Hepatic stellate cell (primary cell): ENCODE measurements at places on chromosomes 1 and 21.

- no peak for DNase-seq
Observed at GRCh38 chr21:42463861-42464515, 32.0 kb downstream of the RSPH1 start.

DNA sequence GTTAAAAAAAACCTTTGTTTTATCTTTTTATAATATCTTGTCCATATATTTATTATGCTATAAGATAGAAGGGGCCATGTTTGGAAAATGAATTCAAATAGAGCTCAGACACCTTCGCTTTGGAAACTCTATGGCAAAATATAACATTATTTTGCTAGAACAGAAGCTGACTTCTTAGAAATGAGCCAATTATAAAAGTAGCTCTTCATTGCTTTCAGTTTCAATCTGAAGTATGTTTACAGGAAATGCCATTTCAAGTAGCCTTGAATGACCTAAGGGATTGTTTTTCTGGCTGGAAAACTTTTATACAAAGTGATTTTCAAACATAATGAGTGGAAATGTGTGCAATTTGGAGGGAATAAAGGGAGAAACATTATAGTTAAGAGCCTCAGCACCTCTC, 37.8 kb upstream of the GBP5 start:
- no peak for DNase-seq

DNA sequence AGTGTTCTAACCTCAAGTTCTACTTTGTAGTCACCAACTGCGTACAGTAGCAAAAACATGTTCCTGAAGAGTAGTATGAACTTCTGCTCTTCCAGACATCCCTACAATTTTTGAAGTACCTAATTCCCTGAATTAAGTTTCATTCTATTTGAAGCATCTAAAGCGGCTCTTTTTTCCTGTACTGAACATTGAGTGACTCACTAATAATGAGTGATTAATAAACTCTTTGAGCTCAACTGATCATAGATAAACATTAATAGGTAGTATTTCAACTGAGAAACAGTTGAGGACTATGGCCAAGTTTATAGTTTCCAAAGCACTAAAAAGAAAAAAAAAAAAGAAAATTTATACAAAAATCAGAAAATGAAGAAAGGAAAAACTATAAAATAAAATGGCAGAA, 683.1 kb downstream of the LTN1 start:
- no peak for DNase-seq

DNA sequence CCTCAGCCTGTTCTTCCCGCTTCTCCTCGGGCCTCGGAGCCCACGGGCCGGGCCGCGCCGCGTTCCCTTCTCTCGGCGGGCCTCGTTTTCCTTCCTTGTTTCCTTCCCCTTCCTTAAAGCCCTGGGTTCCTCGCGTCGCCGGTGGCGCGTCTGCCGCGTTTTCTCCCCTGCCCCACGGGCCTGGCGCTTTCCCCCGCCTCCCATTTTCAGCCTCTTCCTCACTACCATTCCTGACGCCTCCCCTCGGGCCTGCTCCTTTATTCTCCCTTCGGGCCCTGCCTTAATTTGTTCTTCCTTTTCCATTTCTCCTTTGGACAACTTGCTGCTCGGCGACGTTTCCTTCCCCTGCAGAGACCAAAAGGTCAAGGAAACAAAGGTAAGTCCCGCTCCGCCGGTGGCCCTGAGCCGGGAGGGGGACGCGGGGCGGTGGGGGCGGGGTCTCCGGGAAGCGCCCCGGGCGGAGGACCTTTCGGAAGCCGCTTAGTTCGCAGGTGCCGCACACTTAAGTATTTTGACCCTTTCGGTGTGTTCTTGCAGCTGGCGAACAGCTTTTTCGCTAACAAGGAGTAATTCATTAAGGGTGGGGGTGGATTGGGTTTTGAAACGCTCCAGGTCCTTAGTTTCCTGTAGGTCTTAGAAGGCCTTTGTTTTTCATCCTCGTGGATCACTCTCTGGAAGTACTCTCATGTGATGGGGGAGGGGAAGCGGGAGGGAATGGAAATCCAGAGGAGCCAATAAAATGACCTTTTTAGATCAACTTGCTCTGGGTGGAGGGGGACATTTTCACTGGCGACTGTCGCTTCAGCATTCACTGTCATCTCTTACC, 780 bp downstream of the YTHDF2 start:
- DNase-seq: peak; percentile 52

DNA sequence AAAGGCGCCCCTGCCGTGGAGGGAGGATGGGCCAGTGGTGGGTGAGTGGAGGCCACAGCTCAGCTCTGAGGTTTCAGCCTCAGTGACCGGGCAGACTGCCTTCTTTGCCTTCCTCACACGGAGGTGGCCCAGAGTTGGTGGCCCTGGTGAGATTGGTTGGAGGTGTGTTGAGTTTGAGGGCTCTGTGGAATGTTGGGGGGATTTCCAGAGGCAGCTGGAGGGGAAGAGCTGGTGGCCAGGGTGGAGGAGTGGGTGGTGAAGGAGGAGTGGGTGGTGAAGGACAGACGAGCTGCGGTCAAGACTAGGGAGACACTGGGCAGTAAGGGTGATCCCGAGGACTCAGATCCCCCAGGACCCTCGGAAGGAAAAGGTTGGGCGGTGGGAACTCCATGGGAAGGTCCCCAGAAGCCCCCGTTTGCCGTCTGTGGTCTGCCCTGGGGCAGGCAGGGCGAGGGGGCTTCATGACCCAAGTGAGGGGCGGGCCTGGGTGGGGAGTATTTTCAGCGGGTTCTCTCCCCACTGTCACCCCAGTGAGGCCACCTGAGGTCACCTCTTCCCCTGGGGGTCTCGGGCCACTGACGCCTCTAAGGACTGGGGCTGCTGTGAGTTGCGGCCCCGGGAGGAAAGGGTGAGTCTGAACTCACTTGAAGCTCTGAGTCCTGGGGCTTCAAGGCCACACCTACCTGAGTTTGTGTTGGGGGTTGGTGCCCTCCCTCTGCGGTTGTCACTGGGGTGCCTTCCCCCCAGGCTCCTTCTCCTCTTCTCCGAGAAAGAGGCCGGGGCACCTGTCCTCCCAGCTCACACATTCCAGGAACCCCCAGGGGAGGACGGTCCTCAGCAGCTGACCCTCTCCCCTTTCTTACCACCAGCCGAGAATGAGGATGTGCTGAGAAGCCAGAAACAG, 22.7 kb upstream of the PIK3CD start:
- DNase-seq: no peak

- DNase-seq: peak; percentile 96
Observed at GRCh38 chr1:16017461-16018303, at the start of gene HSPB7. Gene HSPB7 (minus strand): TSS chr1:16018043. CDS start chr1:16017963, 80 bp downstream.

DNA sequence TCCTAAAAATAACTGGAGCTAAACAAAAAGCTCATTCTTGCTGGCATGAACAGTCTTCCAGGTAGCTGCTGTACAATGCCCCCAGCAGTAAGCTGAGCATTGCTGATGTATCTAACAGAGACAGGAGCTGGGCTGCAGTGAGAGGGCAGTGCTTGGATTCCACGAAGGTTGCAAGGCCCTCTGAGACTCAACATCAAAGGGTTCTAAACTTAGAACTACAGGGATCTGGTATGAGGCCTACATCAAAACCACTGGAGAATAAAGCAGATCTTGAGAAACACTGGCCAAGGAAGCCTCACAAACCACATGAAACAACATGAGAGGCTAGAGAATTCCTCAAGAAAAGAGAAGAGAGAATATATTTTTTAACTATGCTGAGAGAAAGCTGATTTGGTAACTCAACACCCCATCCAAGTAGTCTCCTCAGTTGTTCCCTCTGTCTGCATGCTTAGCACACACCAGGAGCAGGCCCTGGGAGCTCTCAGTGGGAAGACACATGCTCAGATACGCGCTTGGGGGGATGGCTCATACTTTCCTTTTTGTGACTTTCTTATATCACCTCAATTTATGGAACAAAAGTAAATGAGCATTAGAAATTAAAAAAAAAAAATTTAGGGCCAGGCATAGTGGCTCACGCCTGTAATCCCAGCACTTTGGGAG, 27.7 kb downstream of the DSTYK start:
- DNase-seq: no peak

DNA sequence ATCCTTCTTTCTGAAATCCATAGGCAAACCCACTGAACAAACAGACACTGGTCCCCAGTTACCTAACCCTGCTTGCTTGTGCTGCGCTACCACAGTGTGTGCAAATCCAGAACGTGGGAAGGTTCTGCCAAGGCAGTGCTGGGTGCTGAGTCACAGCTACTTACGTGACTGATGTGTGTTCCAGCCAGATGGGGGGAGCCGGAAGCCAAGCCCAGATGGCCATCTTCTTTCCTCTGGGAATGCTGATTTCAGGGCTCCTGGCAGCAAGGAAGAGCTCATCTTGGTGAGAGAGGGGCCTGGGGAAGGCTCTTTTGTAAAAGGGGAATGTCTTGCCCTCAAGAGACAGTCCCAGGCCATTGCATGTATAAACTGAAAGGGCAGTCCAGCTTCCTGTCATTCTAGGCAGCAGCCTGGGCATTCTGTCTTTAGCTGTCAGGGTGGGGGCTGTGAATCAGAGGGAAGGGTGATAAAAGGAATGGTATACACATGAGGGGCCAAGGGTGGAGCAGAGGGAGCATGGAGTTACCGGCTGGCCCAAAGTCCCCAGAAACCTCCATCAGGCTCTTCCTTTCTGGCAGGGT, 54.1 kb downstream of the CD46 start:
- DNase-seq: peak; percentile 87

- no peak for DNase-seq
Observed at GRCh38 chr1:92882819-92883218, 51.0 kb downstream of the RPL5 start.
